ENCODE measurements at places on chromosomes 4 and X.

DNA sequence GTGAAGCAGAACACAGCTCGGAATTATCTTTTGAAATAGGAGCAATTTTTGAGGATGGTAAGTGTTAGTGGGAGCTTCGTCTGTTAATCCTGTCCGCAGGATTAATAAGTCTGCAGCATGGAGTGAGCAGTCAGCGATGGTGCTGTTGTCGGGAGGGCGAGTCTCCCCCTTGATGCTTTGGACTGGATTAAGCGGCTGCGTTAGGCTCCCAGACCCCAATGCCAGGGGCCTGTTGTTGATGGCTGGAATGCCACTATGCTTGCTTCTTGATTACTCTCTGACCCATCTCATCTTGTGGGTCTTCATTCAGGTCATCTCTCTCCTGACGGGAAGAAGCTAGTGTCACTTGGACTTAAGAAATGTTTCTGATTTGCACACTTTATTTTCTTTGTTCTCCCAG lies 332.6 kb downstream of the ARHGAP10 start:
- DNase-seq = no peak

DNA sequence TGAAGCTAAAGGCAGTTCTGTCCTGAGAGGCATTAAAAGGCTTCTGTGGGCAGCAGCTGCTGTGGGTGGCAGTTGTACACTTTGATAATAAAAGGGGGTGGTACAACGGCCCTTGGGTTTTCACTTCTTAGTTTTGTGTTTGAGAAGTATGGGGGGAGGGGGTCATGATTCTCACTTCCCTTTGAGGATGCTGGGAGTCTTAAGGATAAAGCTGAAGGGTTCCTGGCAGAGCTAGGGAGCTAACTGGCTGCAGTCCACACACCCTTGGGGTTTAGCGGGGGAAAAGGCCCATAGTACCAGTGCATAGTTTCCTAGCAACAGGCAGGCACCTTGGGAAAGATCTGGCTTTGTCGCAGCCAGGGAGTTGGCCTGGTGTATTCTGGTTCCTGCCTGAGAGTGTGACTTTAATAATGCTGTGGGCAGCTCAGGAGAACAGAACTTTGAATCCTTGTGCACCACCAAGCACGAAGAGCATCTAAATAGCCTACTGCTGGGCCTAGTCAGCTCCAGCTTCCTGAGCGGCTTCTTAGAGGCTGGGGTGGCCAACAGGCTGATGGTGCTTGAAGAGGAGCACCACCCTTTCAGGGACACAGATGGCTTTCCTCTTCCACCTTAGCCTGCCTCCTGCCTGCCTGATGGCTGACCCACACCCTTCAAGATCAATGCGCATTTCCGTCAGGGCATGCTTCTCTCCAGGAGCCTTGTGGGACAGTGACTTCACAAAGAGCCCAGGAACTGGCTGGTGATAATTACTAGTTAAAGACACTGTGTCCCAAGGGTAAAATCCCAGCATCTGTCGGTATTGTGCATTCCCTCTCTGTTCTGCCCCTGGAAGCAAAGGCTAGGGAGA lies 12.5 kb downstream of the ZBTB33 start:
- no peak for DNase-seq

- no peak for DNase-seq
Measured at GRCh38 chr4:27020603-27021002, 160.0 kb downstream of the STIM2 start.

GRCh38 chr4:147828331-147828905 lies 96.5 kb downstream of the ARHGAP10 start:
- no peak for DNase-seq

DNA sequence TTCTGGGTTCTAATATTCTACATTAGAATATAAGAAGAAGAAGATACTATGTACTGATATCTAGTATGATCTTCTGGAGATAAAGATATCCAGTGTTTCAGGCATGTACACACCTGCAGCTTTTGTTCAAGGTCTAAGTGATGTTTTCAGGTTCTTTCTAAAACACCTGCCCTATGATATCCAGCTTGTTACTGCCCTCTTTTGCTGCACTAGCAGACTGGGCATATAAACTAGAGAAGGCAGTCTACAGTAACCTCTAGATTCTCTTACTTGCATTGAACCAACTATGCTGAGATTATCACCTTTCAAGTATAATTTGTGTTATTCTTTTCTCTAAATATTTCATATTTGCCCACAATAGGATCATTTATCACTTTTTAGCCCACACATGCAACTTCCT lies 1.9 kb upstream of the FRYL start:
- DNase-seq = no peak

GRCh38 chrX:102833136-102833535 lies 103.9 kb upstream of the RAB40AL start:
- DNase-seq = no peak

- no peak for DNase-seq
Measured at GRCh38 chr4:163556177-163556576, 61.7 kb downstream of the TMA16 start.

DNA sequence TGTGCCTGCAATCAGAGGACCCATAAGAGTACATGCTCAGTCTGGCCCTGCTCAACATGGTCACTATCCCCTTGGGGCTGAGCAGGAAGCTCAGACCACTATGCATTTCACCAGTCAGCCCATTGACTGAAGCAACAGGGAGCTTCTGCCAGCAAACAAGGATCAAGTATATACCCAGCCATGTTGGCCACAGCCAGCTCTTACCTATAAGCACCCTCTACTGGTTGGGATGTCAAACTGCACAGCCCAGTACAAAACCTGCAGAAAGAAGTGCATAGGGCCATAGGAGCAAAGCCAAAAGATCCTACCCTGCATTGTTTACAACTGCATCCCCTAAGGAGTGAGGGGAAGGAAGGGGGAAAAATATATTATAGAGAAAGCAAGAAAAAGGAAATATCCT lies 214.4 kb upstream of the CPEB2 start:
- no peak for DNase-seq

GRCh38 chr4:26199596-26199995 lies 121.2 kb upstream of the RBPJ start:
- no peak for DNase-seq

DNA sequence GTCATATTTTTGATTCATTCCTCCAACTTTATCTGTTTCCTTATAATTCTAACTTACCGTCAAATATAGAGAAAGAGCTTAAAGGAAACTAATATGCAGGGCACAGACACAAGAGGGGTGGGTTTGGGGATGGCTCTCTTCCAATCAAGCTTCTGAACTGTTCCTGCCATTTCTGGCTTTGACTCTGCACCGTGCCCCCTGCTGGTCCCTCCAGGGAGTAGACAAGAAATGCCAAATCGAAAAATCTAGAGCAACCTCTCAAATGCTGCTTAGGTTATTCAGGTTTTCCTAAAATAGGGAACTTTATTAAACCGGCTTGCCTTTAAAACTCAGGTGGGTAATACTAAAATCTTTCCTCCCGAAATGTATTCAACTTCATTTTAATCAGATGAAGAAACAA lies 39.8 kb upstream of the VCX3A start:
- DNase-seq = no peak

- no peak for DNase-seq
Measured at GRCh38 chr4:40316782-40317635, 18.1 kb upstream of the CHRNA9 start.

DNA sequence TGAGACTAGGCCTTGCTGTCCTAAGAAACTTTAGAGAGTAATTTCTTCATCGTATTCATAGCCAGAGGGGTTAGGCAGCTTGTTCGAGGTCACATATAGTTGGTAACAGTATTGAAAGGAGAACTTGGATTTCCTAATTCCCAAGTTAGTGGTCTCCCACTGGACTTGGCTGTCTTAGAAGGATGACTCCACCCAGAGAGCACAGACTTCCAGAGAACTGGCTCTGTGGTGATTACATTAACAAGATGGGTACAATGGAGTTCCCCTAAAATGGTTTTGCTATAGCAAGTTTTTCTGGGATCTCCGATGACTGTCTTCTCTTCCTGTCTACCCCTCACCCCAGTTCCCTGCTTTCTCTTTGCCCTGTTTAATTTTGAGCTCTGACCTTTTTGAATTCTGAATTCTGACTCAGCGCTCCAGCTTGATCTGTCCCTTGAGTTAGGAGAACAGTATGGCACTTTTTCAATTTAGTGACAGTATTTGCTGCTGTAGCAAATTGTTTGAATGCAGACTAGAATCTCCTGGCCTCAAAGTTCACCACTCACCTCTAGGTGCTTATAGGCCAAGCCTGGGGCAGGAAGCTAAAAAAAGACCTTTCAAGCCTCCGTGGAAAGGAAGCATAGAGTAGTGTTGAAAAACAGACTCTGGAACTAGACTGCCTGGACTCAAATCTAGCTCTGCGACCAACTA lies 6.9 kb downstream of the MSN start:
- no peak for DNase-seq

- no peak for DNase-seq
Measured at GRCh38 chr4:126603825-126604224, 1028.9 kb upstream of the INTU start.

- DNase-seq = no peak
Measured at GRCh38 chr4:172786039-172786792, 382.4 kb upstream of the GALNT7 start.

GRCh38 chr4:113586072-113586471 lies 175.5 kb downstream of the CAMK2D start:
- no peak for DNase-seq

DNA sequence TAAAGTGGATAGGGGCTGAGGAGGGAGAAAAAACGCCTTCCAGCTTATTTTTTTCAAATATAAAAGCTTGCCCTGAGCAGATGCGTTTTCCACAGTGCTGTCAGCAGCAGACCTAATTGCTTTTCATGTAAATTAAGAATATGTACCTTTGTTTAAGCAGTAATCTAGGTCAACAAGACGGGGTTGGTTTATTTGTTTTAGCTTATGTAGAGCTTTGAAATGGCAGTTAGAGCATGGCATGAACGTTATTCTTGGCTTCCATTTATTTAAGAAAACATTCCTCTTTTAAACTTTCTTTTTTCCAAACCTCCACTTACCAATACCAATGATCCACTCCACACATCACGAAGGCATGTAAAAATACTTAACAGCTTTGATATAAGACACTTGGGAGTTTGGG lies 220.3 kb upstream of the TENM3 start:
- DNase-seq = no peak

DNA sequence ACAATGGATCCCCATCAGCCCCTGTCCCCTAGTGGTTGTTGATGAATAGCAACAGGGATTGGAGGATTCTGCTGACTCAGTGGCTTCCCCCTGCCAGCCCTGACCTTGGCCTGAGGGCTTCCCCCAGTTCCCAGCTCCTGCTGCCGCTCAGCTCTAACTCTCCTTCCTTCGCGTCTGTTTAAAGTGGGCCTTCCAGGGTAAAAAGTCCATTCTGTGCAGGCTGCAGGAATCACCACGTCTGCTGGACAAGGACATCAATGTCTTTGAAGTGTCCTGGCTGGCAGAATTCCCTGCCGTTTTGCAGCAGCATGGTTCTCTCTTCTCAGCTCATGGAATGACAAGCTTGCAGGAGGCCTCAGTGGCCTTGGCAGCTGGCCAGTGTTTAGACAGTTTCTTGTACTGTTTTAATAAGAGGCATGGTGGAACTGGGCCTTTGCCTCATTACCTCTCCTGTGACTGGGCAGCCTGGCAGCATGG lies 152.5 kb upstream of the STX18 start:
- DNase-seq = no peak

DNA sequence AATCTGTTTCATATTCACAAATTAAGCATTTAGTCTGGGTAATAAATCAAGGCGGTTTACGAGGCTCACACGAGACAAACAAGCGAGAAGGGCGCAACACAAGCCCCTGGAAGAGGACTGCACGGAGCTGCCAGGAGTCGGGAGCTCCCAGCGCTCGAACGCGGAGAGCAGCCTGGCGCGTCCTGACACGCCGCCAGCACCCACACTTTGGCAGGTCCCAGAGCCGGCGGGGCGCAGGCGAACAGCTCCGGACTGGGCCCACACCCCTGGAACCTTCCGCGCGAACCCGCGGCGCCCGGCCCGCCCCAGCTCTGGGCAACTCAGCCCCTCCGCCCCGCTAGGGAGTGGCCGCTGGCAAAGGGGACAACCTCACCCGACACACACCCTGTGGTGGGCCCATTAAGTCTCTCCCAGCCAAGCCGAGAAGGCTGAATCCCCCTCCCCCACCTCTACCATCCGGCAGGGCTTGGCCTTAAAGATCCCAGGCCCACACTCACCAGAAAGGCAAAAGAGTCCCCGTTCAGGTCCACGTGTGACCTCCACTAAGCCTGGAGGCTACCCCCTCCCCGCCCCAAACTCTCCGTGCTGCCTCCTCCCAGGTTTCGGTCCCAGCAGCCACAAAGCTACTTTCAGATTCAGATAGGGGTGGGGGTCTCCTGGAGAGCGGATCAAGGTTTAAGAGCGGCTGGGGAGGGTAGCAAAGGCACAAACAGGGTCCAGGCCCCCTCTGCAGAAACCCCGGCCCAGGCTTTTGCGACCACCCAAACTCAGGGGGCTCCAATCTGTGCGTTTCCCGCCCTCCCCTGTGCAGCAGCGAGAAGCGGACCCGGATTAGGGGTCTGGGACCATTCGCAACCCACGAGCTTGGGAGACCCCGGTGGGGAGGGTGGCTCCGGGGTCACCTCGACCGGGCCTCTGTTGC lies 47.5 kb upstream of the BCOR start:
- DNase-seq = no peak

DNA sequence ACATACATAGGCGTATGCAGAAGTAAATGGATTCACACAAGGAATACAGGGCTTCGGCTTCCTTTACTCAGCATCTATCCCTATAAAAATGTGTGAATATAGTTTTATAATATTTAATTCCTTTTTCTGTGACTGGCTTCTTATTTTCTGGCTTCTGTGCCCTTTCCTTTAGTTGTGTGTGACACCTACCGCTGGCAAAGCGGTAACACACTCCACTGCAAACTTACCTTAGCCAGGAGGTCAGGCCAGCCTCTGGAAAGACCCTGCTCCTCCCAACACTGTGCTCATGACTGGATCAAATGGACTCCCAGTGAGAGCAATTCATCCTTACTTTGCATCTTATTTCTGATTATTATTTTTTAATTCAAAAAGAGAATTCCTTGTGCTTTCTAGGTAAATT lies 244.2 kb downstream of the ANK2 start:
- no peak for DNase-seq

DNA sequence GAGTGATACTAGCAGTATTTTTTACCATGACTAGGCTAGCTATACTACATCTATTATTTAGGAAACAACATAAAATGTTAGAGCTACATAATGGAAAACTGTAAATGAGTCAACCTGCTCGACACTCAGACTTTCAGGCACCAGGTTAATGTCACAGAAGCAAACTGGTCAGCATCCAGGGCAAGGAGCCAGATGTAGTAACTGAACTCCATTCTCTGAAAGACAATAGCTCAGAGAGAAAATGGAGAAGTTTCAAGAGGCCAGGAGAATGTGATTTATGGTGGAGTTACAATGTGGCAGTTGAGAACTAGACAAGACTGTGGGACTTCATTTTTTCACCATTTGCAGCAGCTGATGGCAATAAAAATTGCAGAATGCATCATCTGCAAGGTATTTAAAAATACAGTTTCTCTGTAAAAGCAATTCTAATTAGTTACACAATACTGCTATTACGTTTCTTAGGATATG lies 342.7 kb upstream of the PABPC4L start:
- no peak for DNase-seq

- DNase-seq = no peak
Measured at GRCh38 chrX:41445781-41446358, 1.3 kb upstream of the NYX start.
